ENCODE measurements at places on chromosomes 6 and 20.

GRCh38 chr6:125253881-125254280 is 47.9 kb downstream of the HDDC2 start:
- DNase-seq = no peak

- DNase-seq = no peak
Observed at GRCh38 chr6:79071547-79071946, 6.5 kb downstream of the PHIP start.

DNA sequence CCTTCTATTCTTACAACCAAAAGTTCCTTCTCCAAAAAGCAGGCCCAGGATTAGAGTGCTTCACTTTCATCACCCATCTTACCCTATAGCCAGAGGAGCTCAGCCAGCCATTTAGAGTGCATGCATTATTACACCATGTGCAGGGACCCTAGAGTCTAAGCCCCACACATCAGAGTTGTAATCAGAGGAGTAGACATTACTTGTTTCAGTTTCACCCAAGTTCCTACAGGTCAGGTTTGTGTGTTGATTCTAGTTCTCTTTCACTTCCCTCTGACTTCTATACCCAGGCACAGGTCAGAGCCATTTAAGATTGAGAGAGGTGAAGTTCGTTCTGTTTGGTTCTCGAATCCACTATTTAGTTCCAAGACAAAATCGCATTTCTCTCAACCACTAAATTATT is 16.3 kb upstream of the ARFGEF3 start:
- no peak for DNase-seq

DNA sequence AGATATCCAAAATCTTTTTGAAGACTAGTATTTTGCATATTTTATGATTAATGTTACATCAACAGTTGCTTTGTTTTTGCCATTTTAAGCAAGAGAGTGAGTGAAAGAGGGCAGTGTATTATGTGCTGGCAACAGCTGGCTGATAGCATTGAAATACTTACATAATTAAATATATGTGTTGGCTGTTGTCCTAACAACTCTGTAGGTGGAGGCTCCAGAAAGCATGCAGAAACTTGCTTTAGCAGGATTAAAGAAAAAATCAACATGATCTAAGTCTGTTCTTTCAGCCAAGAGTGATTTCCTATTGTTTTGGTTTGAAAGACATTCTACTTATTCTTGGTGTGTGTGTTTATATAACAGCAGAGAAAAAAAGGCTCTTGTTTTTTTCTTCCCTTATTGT is 127.5 kb downstream of the CDKAL1 start:
- no peak for DNase-seq

DNA sequence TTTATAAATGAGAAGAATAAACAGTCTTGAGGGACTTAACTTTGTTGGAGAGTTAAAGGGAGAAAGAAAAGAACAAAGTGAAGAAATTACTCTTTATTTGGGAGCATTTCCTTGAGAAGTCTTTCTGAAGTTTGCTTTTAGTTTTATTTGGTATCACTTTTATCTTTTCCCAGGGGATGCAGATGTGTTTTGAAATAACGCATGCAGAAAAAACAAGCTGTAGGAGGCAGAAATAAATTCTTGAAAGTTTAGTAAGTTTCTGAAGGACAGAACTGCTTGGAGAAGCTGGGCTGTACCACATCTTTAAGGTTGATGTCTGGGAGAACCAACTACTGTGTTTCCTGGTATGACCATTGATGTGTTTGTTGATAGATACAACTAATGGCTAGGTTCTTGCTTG is 75.0 kb downstream of the PLCB4 start:
- no peak for DNase-seq

- DNase-seq = no peak
Observed at GRCh38 chr6:149925253-149925973, 2.5 kb upstream of the RAET1G start.

All from CD4-positive, alpha-beta T cell treated with Interleukin-2 at 100 ng/mL for 4 hours (primary cell).